ENCODE measurements at places on chromosomes 4 and X.

- no peak for ATAC-seq
Measured at GRCh38 chrX:43345166-43345565, 310.9 kb upstream of the MAOA start.

DNA sequence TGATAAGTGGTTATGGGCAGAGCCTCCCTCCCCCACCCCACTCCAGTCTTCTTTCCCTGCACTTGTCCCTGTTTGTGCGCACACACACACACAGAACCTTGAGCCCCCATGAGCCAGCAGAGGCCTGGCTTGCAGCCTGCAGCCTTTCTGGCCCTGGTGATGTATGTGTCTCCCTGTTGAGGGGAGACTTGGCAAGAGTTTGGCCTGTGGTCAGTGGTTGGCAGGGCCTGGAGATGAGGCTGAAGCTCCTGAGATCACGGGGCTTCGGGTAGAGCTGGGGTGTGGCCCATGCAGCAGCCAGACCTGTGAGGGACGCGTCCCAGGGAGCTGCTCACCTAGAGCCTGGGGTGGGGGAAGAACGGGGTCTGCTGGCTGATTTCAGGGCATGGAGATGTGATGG lies 2.3 kb downstream of the GPR173 start:
- ATAC-seq = no peak

DNA sequence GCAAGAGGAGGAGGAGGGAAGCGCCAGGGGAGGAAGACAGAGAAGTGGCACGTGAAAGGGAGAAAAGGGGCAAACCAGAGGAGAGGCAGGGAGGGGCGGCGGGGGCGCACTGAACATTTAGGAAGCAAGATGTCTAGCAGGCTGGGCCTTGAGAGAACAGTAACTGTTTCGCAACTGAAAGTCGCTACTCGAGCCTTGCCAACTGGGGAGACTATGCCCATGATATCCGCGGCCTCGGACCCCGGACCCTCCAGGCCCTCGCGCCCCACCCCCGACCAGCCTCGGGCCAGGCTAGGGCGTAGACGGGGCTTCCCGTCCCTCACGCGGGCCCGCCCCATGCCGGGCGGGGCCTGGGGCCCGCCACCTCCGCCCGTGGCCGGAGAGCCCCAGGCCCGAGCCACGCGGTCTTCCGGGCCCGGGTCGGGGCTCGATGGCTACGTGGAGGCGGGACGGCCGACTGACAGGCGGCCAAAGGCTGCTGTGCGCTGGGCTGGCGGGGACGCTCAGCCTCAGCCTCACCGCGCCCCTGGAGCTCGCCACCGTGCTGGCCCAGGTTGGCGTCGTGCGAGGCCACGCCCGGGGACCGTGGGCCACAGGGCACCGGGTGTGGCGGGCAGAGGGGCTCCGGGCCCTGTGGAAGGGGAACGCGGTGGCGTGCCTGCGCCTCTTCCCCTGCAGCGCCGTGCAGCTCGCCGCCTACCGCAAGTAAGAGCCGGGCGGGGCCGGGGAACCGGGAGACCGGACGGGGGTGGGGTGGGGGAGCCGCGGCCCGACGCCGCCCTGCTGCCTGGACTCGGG lies at the start of gene SLC25A43:
SLC25A43 (plus strand) TSS at position 363 of the 798 bp plus-strand sequence; CDS start at position 431, 68 bp downstream.
- peak; percentile 95 for ATAC-seq

GRCh38 chr4:37415845-37416369 lies 171.4 kb downstream of the NWD2 start:
- no peak for ATAC-seq

- ATAC-seq = no peak
Measured at GRCh38 chr4:44558031-44558605, 93.3 kb downstream of the YIPF7 start.

DNA sequence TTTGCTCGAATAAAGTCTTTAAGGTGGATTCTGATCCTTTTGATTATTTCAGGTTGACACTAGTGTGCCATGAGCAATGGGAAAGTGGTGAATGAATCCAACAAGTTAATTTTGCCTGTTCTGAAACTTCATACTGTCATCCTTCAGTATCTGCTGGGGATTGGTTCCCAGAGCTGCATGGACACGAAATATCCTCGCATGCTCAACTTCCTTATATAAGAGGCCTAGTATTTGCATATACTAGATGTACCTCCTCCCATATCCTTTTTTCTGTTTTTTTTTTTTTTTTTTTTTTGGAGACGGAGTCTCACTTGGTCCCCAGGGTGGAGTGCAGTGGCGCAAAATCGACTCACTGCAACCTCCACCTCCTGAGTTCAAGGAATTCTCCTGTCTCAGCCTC lies 23.0 kb upstream of the PDS5A start:
- ATAC-seq = no peak

- no peak for ATAC-seq
Measured at GRCh38 chr4:107734120-107734519, 14.1 kb upstream of the PAPSS1 start.

- ATAC-seq = peak; percentile 82
Measured at GRCh38 chr4:15963001-15963451, at the start of gene FGFBP2. FGFBP2 (minus strand) TSS chr4:15963175; CDS start chr4:15963129, 46 bp downstream.

DNA sequence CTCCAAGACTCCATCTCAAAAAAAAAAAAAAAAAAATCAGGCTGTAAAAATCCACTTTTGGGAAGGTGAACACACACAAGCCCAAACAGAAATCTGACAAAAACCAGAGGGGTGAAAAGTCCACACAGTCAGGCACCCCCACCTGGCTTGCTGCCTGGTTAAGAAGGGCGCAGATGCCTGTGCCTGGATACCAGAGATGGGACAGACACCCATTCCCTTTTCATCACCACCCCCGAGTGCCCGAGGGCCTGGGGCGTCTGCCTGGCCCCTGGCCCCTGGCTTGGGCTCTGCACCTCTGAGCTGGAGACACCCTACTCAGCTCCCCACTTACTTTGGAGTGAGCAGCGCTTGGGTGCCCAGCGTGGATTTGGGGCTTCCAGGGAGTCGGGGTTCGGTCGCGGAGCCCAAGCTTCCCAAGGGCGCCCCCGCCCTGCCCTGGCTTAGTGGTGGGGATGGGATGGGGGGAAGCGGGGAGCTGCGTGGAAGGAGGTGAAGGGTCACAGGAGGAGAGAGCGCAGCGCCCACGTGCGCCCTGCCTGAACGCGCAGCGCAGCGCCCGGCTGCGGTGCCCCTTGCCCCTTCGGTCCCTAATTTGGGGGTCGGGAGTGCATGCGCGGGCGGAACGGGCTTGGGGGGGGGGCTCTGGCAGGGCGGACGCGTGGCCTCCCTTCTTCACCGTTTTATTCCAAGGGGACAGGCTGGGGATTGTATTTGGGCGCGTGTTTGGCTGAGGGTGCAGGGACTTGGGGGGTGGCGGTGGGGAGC lies 11.3 kb downstream of the SHOX start:
- no peak for ATAC-seq

- ATAC-seq = no peak
Measured at GRCh38 chrX:43898406-43899035, 16.3 kb upstream of the MAOB start.

GRCh38 chrX:72046447-72046846 lies 85.3 kb downstream of the RTL5 start:
- ATAC-seq = no peak

DNA sequence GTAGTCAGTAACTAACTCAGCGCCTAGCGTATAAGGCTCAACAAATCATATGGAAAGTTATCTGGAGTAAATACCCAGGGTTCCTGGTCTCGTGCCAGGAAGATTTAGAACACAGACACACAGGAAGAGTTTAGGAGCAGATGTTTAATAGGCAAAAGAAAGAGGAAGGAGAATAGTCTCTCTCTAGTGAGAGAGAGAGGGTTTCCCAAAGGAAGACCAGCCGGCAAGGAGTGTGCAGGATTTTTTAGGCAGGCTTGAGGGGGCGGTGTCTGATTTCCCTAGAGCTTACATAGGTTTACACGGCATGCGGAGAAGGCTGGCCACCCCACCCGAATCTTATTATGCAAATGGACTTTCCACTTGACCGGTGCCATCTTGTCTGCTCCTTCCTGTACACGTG lies 284.0 kb upstream of the FRG1 start:
- ATAC-seq = no peak

All from activated T-helper 17 cell treated with anti-CD3 and anti-CD28 coated beads, Interleukin-2, amount 50 U/mL, for 72 hours (primary cell).